ENCODE measurements at places on chromosomes 12 and 14. TPM values are rescaled to one million over a fixed set of nuclear protein-coding genes. Genes with fewer than 3 reads are reported as not detected.

The IGF1 gene
- total RNA-seq = 1.0 TPM

The CLEC6A gene
- total RNA-seq = not detected

The EPS8 gene
- total RNA-seq = 29.1 TPM

The DMAC2L gene
- total RNA-seq = 7.7 TPM

The NOS1 gene
- total RNA-seq = not detected

The TAS2R8 gene
- not detected for total RNA-seq

The CACNA1C gene
- total RNA-seq = 0.14 TPM

Data from dermis blood vessel endothelial cell (primary cell).